ENCODE measurements at places on chromosomes 1 and 21. TPM values are rescaled to one million over a fixed set of nuclear protein-coding genes. Genes with fewer than 3 reads are reported as not detected.

ANKRD34A gene
- 0.13 TPM for total RNA-seq

MAP1LC3C gene
- not detected for total RNA-seq

NHLH1 gene
- total RNA-seq: 0.06 TPM

HIVEP3 gene
- 2.1 TPM for total RNA-seq

GSTM2 gene
- total RNA-seq: 3.7 TPM

LCE2A gene
- not detected for total RNA-seq

HES3 gene
- not detected for total RNA-seq

RGS13 gene
- not detected for total RNA-seq

FBLIM1 gene
- total RNA-seq: 58.6 TPM

TRIM33 gene
- 38.1 TPM for total RNA-seq

LCE2C gene
- not detected for total RNA-seq

FBXO2 gene
- 3.7 TPM for total RNA-seq

MTFR1L gene
- 21.5 TPM for total RNA-seq

SLC30A2 gene
- not detected for total RNA-seq

NAV1 gene
- total RNA-seq: 18.1 TPM

ADAMTS4 gene
- total RNA-seq: 9.7 TPM

WDR47 gene
- 13.3 TPM for total RNA-seq

PLA2G2F gene
- total RNA-seq: not detected

ALX3 gene
- total RNA-seq: not detected

STRIP1 gene
- 30.6 TPM for total RNA-seq

CRYBG2 gene
- not detected for total RNA-seq

FMO4 gene
- total RNA-seq: 0.16 TPM

XCL1 gene
- not detected for total RNA-seq

PDZK1 gene
- 0.31 TPM for total RNA-seq

TTC22 gene
- total RNA-seq: not detected

PGLYRP3 gene
- 0.16 TPM for total RNA-seq

COL9A2 gene
- total RNA-seq: 0.16 TPM

TSACC gene
- total RNA-seq: 0.32 TPM

PLA2G5 gene
- 1.0 TPM for total RNA-seq

CASQ1 gene
- not detected for total RNA-seq

PLCH2 gene
- 0.06 TPM for total RNA-seq

UBASH3A gene
- not detected for total RNA-seq

CELA2A gene
- total RNA-seq: not detected

C1orf232 gene
- not detected for total RNA-seq

CELA2B gene
- not detected for total RNA-seq

C4BPA gene
- not detected for total RNA-seq

STIL gene
- total RNA-seq: 7.0 TPM

HENMT1 gene
- 2.2 TPM for total RNA-seq

MCOLN3 gene
- total RNA-seq: not detected

SPRR2G gene
- not detected for total RNA-seq

LAD1 gene
- 0.16 TPM for total RNA-seq

RNF207 gene
- 15.5 TPM for total RNA-seq

HHAT gene
- total RNA-seq: 2.9 TPM

DNTTIP2 gene
- 27.3 TPM for total RNA-seq

NBL1 gene
- total RNA-seq: 178 TPM

CRYAA gene
- not detected for total RNA-seq

TACSTD2 gene
- total RNA-seq: 33.0 TPM

UBL4B gene
- total RNA-seq: not detected

LCE1E gene
- not detected for total RNA-seq

NBPF6 gene
- not detected for total RNA-seq

CNKSR1 gene
- total RNA-seq: not detected

HORMAD1 gene
- not detected for total RNA-seq

CD34 gene
- 72.0 TPM for total RNA-seq
